Stimulated activated naive CD4-positive, alpha-beta T cell treated with Interleukin-2 at 50 U/mL for 16 hours (primary cell): ENCODE measurements at places on chromosomes 7 and 10.
A peak's percentile ranks its signal among the peaks of the same experiment; 100 is the strongest.

- no peak for DNase-seq
These were observed 12.5 kb downstream of the ADGRA1 start for GRCh38 chr10:133100186-133100585.

GRCh38 chr7:98745722-98746318 lies 124.0 kb downstream of the TMEM130 start:
- DNase-seq = peak; percentile 56

DNA sequence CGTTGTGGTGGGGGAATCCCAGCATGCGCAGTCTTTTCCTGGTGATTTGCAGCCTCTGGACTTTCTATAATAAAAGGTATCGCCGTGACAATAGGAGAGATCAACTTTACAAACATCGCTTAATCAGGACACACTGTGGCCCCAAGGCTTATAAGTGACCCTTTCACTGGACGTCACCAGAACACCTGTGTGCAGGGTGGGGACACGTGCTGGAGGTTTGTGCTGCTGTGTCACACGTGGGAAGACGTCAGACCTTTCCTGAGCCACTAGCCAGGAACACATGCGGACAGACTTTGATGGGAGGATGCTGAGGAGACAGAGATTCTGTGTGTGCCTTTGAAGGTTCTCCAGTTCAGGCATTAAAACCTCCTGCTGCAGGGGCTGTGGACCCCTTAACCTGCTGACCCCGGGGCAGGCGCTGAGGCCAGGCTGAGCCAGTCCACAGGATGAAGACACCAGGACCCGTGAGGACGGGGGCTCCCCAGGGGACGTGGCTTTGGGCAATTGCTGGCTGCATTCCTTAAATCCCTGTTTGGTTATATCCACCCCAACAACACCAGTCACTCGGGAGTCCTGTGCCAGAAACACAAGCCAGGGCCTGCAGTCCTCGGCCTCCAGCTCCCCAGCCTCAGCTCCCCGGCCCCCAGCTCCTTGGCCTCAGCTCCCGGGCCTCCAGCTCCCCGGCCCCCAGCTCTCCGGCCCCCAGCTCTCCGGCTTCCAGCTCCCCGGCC lies 183.4 kb downstream of the PTPRN2 start:
- DNase-seq = no peak

DNA sequence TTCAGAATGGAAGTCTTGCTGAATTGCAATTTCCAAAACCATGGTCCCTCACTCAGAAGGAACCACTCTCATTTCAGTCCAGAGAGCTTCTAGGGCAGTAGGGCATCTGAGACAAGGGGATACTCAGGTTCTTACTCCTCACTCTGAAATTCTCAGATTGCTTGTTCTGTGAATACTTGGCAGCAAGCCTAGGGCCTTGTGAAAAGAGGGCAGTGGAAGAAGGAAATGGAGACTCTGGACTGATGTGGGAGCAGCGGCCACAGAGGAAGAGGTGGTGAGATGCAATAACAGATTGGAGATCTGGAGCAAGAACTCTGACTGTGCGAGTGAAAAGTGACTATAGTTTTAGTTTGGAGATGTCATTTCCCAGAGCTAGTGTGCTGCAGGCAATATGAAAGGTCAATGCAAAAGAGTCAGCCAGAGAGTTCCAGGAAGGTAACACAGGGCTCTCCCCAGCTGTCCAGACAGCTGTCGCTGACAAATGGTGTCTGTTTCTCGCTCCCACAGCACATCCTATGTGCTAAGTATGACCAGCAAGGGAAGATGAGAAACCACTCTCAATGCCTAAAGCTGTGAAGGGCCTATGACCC lies 291.6 kb upstream of the KIAA1217 start:
- no peak for DNase-seq

DNA sequence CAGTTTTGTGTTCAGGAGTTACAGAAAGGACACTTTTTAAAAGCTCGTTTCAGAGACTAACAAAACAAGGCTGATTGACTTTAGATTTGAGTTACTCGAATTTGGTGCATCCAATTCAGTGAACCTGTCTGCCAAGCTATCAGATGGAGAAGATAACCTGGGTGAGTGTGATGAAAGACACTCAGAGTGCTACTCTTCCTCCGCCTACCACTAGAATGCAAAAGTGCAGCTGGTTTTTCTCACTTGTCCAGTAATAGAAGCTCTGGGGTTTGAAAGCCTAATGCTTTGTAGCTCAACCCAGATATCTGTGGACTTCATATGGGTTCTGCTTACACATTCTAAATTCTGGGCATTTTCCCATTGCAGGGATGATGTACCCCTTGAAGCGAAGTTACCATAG lies 82.8 kb upstream of the NPY start:
- no peak for DNase-seq

DNA sequence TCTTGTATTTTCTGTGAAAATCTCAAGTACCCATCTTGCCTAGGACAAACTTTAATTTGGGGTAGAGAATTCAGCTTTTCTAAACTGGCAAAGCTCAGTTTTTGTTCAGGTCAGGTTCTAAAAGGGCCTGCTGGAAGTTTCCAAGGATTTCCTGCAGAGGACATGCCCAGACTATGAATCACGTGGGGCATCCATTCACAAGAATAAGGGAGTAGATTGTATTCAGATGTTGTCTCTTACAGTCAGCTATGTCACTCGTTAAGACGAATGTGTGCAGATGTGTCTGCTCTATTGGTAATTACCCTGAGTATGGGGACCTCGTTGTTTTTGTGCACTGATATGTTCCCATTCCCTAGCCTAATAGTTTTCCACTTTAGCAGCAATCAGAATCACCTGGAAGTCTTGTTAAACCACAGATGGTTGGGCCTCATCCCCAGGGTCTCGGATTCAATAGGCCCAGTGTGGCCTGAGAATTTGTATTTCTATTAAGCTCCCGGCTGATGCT lies 81.0 kb upstream of the ITPRID1 start:
- DNase-seq = no peak

GRCh38 chr7:27740449-27741086 lies 606 bp downstream of the TAX1BP1 start:
- DNase-seq = peak; percentile 86

DNA sequence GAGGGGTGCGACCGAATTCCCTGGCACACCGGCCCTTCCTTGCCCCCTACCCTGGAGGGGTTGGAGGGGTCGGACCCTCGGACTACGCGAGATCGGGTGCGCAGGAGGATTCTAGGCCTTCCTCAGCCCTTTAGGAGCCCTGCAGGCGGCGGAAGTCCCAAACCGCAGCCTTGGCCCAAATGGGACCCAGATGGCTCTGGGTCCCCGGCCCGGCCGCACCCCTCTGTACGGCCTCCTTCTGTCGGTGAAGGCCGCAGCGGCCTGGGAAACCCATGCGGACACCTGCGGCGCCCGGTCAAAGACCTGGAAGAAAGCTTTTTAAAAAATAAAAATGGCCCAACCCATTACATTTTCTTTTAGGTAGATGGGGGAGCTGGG lies 2.4 kb upstream of the VAX1 start:
- no peak for DNase-seq

DNA sequence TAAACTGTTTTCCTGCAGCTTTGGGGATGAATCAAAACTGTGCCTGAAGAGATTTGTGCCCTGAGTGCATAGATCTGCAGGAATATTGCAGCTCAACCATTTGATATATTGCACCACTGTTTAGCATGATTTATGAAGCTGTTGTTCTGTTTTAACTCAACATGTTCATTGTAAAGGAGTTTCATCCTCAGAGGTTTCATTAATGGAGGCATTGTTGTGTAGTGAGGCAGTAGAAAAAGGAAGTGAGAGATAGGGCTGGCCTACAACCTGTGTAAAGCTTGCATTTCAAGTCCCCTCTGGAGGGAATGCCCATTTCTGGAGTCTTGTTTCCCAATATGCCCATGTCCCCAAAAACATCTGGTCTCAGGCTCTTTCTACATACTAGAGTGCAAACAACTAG lies 67.5 kb downstream of the DNAJC12 start:
- DNase-seq = no peak

DNA sequence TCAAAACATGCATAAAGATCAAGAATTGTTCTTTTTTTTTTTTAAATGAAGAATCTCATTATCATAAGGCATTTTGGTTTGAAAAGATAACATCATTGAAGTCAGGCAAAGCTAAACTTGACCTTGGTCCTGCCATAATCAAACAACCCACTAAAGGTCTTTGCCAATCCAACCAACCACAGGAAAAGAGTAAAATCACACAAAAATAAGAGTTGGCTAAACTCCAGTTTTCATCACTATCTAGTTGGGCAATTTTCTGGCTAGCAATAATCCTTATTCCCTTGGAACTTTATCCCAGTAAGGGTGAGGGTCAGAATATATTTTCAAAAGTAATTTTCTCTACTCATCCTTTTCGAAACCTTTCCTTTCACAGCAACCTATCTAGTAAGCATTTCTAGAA lies 62.4 kb downstream of the HIBADH start:
- DNase-seq = no peak
